Naive thymus-derived CD8-positive, alpha-beta T cell (primary cell): ENCODE measurements at places on chromosomes 7 and 10. TPM values are rescaled to one million over a fixed set of nuclear protein-coding genes. Genes with fewer than 3 reads are reported as not detected.

The CALHM3 gene
- not detected for total RNA-seq

The SEMA3C gene
- not detected for total RNA-seq

The MYL10 gene
- not detected for total RNA-seq

The SH2B2 gene
- total RNA-seq = 3.8 TPM

DNA sequence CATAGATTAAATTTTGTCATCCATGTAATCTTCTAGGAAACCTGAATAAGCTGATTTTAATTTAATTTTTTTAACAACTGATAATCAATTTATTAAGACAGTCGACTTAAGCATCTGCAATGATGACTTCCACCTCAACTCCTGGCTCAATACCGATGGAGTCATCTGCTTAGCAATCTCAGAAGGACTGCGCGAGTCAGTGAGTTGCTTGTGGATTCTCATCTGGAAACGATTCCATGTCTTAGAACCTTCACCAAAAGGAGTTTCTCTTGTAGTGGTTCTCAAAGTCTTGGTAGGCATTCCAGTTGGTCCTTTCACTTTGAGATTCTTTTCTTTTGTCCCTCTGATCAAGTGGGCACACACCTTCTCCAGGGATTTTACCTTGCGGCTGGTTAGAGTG, 85.5 kb downstream of the XRCC2 start:
- no peaks in the 10 kb centered on the region for H3K36me3 ChIP-seq
- no peaks in the 10 kb centered on the region for H3K4me1 ChIP-seq
- no peak overlapping the region for H3K27ac ChIP-seq
- no peak for DNase-seq
- no peak overlapping the region for H3K4me3 ChIP-seq

GRCh38 chr7:148700661-148701064, 2.0 kb downstream of the CUL1 start:
- DNase-seq = peak; percentile 48
- no peaks in the 10 kb centered on the region for H3K27me3 ChIP-seq
- no peak overlapping the region for H3K27ac ChIP-seq
- H3K36me3 ChIP-seq = no peaks in the 10 kb centered on the region
- H3K4me1 ChIP-seq = peaks cover 37% of the 10 kb centered on the region

DNA sequence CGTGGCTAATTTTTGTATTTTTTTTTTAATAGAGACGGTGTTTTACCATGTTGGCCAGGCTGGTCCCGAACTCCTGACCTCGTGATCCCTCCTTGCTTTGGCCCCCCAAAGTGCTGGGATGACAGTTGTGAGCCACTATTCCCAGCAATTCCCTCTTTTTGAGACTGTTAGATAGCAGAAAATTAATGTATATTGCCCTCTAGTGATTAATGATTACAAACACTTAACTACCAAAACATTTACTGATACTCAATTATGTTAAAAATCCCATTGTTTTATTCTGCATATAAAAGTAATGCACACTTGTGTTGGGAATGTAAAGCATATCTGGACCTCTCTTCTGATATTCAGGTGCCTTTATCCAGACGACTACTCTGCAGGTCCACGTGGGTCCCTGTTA, 41.2 kb upstream of the COBL start:
- DNase-seq = no peak
- H3K4me1 ChIP-seq = no peaks in the 10 kb centered on the region
- no peak overlapping the region for H3K4me3 ChIP-seq
- H3K27ac ChIP-seq = no peak overlapping the region
- peaks cover 3% of the 10 kb centered on the region for H3K27me3 ChIP-seq
